ENCODE measurements at places on chromosomes 16 and 17.

GRCh38 chr16:66513111-66513723 lies 36.7 kb downstream of the TK2 start:
- no peak for DNase-seq

DNA sequence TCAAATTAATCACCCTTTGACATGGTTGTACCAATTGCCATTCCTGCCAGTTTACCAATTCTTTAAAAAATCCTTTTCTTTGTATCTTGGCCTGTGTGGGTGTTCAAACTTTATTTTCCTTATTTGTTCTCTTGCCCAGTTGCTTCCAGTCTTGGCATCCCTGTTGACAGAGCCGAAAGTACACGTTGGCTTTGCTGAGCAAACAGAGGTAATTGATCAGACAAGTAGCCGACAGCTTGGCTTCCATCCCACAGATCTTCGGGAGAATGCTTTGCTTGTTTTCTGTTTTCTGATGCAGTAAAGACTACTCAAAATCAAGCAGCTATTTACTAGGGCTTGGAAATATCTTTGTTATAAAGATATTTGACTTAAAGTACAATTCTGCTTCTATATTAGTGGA lies 506.8 kb upstream of the SALL1 start:
- no peak for DNase-seq

DNA sequence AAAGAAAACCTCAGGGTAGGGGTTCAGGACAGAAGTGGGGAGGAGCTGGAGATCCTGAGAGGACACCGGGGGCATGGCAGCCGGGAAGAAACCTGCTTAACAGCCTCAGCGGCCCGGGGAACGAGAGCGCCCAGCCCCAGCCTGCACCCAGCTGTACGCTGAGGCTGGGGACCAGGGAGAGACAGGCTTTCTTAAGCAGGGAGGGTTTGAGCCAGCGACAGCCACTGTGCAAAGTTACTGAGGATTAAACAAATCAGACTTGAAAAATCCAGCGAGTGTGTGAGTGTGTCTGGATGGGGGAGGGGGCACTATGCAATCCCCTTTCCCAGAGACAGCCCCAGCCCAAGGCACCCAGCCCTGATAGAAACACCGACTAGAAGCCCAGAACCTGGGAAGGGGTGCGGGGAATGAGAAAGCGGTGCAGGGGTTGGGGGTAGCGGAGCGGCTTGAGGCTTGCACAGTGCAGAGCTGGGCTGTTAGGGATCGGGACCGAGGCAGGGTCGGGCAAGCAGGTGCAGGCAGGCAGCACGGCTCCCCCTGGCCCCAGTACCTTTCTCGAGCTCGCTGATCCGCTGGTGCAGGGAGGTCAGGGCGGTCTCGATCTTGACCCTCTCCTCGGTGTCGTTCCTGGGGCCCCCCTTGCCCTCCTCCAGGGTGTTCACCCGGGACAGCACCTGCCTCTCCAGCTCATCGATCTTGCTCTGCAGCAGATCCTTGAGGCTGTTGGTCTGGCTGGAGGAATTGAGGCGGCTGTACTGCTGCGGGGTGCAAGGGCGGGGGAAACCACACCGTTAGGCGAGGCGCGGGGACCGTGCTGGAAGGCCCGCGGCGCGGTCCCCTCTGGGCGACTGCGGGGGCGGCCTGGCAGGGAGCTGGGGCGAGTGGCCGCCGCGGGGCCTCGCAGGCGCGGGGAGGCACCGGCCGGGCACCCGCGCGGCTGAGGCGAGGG lies 1.2 kb downstream of the NPTX1 start:
- no peak for DNase-seq

GRCh38 chr17:46028374-46028773 lies 29.3 kb downstream of the STH start:
- no peak for DNase-seq

GRCh38 chr17:19750835-19751234 lies 2.7 kb upstream of the ALDH3A1 start:
- DNase-seq, result no peak

GRCh38 chr17:31700973-31701372 lies 158.1 kb downstream of the COPRS start:
- DNase-seq, result no peak

DNA sequence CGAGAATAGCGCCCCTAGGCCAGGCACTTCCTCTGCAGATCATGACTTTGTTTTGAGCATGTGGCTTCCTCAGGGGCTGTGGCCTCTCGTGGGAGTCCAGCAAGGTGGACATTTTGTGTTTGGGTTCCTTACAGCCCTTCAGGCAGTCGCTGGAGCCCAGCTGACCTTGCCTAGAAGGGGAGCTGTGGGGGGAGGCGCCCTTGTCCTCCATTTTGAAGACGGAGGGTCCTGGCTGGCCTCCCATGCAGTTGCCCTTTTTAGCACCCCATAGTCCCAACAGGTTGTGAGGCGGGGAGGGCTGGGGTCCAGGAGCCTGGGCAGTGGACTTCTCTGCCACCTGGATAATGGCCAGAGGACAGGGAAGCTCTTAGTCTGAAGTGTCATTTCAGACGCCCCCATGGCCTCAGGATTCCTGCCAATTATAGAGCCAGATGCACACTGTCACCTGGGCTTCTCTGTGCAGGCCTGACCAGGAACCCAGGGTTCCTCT lies 1.4 kb downstream of the SOST start:
- DNase-seq, result no peak

DNA sequence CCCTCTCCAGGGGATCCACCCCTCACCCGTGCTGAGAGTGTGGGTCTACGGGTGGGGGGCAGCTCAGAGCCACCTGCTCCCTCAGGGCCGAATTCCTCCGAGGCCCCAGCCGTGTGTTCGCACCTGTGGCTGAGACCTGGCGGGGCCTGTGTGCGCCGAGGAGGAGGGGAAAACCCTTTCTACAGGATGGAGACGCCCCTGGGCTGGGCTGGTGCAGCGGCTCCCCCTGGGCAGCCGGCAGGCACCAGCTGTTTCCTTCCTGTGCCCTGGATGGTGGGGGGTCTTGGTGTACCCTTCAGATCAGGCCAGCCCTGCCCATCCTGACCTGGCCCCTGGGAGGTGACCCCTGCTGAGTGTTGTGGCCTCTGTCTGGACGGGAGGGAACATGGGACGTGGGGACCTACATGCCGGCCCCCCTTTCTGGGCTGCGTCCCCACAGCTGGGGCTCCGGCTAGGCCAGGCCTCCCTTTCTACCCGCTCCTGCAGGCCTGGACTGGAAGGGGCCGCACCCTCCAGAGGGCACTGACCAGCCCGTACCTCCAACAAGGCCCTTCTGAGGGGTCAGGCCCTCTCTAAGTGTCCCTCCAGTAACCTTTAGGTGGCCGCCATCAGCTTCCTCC lies 28.3 kb upstream of the PABPN1L start:
- no peak for DNase-seq

DNA sequence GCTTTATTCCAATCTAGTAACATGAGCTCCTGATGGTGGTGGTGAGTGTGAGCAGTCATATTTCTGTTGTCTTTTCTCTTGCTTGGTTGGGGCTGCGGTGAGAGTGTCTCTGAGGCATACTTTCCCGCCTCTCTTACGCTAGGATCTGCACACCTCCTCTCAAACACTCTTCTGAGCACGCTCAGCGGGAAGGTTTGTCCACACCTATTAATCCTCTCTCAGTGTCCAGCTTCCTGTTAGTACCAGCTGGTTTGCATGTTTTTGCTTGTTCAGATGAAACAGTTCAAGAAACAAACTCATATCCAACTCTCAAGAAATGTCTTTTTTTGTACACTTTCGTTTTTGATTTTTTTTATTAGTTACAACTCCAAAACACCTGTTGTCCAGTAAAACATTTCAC lies 89.5 kb downstream of the CCDC182 start:
- DNase-seq, result no peak

DNA sequence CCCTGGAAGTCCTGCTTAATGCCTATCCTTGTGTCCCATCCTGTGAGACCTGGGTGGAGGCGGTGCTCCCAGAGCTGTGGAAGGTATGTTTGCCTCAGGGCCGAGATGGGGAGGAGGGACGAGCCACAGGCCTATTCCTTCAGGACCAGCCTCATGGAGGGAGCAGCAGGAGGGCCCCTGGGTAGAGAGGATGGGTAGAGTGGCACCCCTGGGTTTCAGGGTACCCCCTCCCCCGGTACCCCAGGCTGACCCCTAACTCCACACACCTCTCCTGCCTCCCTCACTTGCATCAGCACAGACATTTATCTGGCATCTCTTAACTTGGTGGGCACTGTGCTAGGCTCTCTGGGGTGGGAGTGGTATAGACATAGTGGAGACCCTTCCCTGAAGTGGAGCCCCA lies 7.1 kb downstream of the ASB16 start:
- no peak for DNase-seq

- DNase-seq, result no peak
Measured at GRCh38 chr16:85062323-85062722, 34.7 kb downstream of the KIAA0513 start.

GRCh38 chr16:76162046-76162445 lies 115.2 kb upstream of the CNTNAP4 start:
- no peak for DNase-seq

GRCh38 chr16:80517846-80518245 lies 22.9 kb upstream of the DYNLRB2 start:
- DNase-seq, result no peak

- no peak for DNase-seq
Measured at GRCh38 chr17:35088356-35088880, 24.9 kb upstream of the RFFL start.

GRCh38 chr16:47734987-47735594 lies 274.0 kb downstream of the PHKB start:
- DNase-seq, result no peak

GRCh38 chr16:72094266-72094610 lies 591 bp downstream of the DHX38 start:
- DNase-seq, result no peak

GRCh38 chr17:38434178-38434665 lies 6.0 kb downstream of the ARHGAP23 start:
- no peak for DNase-seq

DNA sequence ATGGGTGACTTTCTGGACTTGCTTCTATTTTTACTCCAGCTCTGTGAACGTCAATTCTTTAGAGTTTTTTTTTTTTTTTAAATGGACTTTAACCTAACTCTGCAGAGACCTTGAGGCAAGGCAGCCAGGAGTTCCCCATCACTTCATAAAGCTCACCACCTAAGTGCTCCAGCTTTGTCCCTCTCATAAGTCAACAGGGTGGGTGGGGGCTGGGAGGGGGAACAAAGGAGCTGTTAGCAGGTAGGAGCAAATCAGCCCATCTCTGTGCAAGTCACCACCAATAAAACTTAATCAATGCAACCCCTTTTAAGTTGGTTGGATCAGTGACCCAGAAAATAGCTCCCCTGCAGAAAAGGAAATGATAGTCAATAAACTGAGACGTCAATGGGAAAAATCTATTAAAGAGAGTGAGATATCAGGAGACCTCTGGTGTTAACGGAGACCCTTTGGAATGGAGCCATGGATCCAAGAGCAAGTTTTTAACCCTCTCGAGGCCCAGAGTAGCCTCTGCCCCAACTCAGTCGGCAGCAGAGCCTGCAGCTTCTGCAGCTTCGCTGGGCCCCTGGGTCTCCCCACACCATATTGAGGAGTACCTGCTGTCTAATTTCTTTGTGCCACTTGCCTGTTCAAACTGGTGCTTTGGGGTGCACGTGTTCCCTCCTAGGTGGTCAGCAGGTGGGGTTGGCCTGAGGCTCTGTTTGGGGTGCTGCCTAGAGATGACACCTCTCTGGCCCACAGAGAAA lies 27.6 kb upstream of the ETV4 start:
- no peak for DNase-seq

GRCh38 chr16:81655469-81656162 lies 123.5 kb upstream of the PLCG2 start:
- DNase-seq, result no peak

DNA sequence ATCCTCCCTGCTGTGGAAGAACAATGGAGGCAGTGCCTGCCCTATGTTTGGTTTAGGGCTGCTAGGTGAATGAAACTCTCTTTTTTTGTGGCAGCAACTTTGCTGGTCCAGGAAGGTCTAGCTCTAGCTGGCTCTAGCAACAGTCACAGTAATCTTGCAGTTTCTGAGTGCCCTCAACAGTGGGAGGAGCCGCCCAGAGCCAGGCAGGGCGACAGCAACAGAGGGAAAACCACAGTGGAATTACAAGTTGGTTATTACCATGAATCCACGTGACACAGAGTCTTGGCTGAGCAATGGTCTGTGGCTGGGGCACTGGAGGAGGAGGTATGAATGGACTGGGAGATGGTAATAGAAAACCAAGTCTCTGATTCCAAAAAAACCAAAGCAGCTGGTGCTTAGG lies 10.3 kb downstream of the HSPB9 start:
- DNase-seq, result no peak

DNA sequence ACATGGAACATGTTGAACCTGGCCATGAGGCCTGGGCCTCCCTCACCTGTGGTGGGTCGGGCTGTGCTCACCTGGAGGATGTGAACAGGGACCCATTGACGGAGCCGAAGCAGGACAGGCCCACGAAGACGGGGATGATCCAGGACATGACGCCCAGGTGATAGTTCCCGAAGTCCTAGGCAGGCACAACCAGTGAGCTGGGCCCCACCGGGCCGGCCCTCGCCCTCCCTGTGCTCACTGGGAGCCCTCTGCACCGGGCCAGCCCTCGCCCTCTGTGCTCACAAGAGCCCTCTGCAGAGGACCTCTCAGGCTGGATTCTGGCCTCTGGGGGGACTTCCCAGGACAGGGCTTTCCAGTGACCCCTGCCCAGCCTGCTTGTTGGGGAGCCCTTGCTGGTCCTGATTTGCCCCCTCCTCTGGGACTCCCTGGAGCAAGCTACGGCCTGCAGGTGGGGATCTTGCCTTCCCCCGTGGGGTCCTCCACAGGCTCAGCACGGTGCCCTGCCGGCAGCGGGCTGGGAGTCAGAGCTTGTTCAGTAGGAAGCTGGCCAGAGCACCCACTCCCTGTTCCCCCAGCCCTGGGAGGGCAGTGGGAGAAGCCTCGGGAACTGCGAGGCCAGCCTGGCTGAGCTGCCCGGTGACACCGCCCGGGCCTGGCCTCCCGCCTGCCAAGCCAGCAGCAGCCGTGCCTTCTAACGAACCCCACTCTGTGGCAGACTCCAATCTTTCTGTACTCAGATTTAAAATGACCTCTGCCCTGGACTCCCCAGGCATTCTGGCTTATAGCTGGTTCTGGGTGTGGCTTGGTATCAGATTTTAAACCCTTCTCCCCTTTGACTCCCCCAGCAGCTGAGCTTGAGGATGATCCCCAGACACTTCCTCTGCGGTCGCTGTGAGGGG lies 30.4 kb downstream of the SLC7A5 start:
- no peak for DNase-seq

DNA sequence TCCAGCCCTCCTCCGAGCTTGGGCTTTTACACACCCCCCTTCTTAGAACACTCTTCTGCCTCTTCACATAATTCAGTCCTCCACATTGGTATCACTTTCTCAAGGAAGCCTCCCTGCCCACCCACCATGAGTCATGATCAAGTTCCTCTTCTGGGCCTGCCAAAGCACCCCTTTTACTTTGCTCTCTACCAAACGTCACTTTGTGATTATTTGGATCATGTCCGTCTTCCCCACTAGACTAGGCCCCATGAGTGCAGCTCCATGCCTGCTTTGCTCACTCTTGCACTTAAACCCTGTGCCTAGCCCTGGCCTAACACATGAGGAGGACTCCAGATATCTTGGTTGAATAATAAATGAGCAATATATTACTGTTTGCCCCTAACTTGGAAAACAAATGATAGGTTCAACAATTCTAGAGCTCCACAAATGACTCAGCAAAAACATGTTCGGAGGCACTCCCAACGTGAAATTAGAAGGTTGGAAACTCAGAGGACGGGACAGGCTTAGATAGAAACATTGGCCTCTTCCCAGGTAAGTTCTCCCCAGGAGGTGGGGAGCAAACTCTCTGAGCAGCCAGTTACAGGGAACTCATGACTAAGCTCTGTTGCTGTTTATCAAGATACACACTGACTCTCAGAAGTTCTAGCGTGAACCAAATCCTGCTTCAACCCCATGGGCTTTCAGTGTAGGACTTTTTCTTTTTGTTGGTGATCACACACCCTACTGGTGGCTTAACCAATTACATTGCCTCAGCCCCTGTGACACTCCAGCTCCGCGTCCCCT lies 28.3 kb downstream of the G6PC1 start:
- DNase-seq, result no peak

- DNase-seq, result peak; percentile 31
Measured at GRCh38 chr17:48878920-48879898, 13.4 kb upstream of the ATP5MC1 start.
